NCI-H2081 treated with DMSO at 0.1 percent for 48 hours (cell line): ENCODE measurements at places on chromosomes 16 and 17.

DNA sequence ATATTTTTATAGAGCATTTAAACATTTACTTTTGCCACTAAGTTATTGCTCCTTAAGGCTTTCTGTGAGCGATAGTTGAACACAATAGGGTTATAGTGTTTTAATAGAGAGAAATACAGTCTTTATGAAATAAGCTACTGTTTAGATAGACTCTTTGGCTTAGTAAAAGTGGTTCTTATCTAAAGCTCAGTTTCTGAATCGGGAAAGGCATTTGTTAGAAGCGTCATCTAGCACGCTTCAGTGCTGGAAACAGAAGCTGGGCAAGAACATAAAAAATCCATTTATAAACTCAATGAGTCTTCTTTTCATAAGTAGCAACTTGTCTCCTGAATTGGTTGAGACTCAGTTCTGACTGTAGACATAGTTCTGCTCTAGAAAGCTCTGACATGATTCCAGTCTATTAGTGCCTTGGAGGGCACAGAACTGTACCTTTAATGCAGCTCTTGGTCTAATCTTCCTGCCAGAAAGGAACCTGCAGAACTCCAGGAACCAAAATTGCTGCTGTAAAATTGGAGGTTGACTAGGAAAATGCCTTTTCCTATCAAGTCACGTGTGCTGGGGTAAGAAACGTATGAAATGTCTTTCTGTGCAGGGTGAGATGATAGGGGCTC lies 55.4 kb upstream of the DNAJA2 start:
- no peak for DNase-seq

- DNase-seq = no peak
Observed at GRCh38 chr16:71916397-71916920, 21.1 kb downstream of the IST1 start.

- no peak for DNase-seq
Observed at GRCh38 chr17:74923538-74924249, 379 bp upstream of the OTOP2 start.

- no peak for DNase-seq
Observed at GRCh38 chr17:534071-534691, 180.5 kb downstream of the VPS53 start.

DNA sequence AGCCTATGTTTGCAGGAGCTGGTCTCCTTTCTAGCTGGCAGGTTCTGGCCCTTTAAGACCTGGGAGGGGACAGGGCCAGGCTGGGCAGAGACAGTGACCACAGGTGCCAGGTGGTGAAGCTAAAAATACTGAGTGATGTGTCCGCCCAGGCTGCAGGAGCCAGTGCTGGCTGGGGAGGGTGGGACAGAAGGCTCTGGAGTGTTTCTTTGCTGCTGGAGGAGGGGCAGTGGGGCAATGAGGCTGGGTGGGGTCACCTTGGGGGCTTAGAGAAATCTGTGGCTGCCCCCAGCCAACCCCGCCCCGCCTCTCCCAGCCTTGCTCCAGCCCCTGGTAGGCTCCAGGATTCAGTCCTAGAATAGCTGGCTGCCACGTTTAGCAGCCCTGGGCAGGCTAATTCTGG lies 30.4 kb upstream of the SBK1 start:
- DNase-seq = no peak

GRCh38 chr16:52515068-52515671 lies 31.8 kb downstream of the TOX3 start:
- peak; percentile 9 for DNase-seq

- no peak for DNase-seq
Observed at GRCh38 chr17:30961209-30962188, 9.3 kb upstream of the RNF135 start.
